Progenitor cell of endocrine pancreas (in vitro differentiated cells): ENCODE measurements at places on chromosomes 12 and 14.
A peak's percentile ranks its signal among the peaks of the same experiment; 100 is the strongest.

DNA sequence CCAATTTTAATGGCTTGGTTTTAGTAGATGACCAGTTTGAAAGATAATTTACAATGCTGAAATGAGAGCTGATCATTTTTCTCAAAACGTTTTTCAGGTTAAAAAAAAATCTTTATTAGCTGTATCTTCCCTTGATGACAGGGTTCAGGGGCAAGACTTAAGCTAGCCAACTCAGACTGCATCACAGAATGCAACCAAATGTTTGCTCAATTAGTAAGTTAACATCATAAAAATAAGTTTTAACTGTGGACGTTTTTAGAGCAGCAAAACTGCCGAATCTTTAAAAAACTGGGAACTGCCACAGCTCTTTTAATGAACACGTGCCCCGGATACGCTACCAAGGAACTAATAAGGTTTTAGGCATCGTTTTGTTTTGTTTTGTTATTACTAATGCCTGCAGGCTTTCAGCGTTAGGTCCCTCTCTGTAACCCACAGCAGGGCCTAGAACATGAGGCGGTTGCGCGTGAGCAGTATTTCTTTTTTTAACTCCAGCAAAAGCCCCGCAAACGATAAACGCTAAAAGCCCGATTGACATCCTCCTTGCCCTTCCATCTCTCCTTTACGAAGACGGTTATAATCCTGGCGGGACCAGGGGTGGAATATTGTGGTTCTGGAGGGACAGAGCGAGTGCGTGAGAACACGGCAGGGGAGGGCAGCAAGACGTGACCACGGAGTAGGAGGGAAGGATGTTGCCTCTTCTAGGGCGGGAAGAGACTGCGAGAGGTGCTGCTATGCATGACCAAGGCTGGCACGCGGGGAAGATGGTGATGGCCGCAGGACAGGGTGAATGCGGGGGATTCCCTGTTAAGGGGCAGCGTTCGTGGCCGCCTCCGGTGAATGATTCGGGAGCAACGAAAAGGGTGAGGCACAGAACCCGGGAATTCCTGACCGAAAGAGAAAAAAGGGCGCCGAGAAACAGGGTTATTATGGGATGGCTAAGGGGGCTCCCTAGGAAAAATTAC lies 652 bp downstream of the SUPT16H start:
- DNase-seq: peak; percentile 15

GRCh38 chr14:46887144-46887543 lies 235.6 kb upstream of the RPL10L start:
- no peak for DNase-seq

- no peak for DNase-seq
These were observed 13.5 kb downstream of the PTGER2 start for GRCh38 chr14:52327374-52328226.

DNA sequence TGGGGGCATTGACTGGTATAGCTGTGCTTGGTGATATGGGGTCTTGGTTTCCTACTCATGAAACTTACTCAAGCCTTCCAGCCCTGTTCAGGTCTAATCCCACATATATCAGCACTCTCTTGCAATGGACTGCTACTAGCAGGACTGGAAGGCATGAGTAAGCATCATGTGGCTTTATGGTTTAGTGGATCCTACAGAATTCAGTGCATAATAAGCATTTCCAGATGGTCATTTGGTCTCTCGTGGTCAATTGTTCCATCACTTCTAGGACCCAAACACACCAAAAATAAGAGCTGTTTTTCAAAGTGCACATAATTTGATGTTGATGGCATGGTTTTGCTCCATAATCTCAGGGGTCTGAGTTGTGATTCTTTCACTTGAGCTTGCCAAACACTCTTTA lies 114.4 kb downstream of the LMNTD1 start:
- no peak for DNase-seq

DNA sequence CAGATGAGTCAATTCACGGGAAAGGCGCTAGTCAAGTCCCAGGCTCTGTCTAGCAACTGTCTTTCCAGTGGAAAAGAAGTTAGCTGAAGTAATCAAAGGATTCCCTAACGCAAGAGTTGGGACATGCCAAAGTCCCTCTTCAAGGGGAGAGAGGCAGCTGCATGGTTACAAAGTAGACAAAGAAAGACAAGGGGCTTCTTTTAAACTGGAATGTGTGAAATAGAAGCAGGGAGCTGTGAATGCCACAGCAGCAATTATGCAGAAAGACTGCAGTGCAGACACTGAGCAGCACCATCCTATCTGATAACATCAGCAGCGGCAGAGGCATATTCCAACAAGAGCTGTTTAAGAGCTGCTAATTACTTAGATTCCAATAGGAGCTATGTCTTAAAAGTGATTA lies 12.5 kb upstream of the CIPC start:
- DNase-seq: no peak

GRCh38 chr12:55705782-55706402 lies 1.8 kb downstream of the ITGA7 start:
- DNase-seq: no peak

DNA sequence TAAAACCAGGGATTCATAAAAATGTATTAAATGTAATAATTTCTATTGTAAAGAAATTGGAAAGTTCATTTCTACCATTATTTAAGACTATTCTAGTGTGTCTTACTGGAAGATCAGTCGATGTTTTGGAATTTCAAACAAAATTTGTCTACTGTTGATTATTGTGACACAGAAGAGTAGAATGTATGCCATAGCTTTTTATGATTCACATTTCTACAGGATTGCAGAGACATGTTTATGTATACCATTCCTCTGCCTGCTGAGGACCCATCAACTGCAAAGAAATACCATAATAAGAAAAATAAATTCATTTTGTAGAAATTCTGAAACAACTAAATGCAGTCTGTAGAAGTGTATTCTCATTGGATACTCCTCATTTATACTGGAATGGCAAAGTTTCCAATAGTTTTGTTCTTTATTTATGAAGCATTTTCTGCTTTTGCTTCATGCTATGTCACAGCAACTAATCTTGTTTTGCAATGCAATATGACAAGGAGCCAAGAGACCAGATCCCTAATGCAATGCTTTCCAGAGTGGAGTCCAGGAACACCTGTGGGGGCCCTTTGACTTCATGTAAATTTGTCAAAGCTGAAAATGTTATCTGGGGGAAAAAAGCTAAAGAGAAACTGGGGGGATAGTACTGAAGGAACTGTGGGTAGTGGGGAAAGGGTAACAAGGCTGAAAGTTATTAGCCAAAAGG lies 172.9 kb upstream of the LRIG3 start:
- DNase-seq: no peak

DNA sequence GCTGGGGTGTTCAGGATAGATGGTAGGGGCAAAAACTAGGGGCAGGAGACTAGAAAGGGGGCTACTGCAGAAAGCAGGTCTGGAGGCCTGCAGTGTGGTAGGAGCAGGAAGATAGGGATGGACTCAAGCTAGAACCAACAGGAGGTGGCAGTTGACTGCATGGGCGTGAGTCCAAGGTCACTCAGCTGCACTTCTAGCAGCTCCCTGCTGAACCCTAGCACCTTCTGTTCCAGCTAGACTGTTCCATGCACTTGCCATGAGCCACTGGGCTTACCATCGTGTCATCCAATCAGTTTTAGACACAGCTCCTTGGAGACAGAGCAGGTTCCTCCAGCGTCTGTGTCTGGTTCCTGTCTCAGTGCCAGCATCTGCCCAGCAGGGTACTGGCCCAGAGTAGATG lies 11.3 kb upstream of the KRT8 start:
- DNase-seq: no peak

GRCh38 chr12:89768586-89769482 lies 60.2 kb upstream of the ATP2B1 start:
- no peak for DNase-seq

- no peak for DNase-seq
These were observed 10.0 kb downstream of the SLC38A4 start for GRCh38 chr12:46815809-46816208.

GRCh38 chr14:23115039-23115731 lies 3.9 kb downstream of the CEBPE start:
- no peak for DNase-seq

DNA sequence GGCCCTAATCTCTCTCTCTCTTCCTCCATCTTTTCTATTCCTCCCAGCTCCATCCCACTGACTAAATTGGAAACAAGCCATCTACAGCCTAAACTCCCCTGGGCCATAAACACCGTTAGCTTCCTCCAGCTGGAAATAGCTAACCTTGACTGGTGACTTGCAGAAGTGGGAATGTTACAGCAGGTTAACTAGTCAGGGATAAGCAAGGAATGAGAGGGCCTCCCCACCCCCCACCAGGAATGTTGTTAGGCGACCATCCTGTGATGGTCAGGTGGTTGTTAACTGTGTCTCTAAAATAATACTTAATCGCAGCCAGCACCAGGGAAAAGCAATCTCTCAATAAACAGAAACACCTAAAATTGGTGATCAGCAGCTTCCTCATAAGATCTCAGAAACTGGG lies 40.8 kb downstream of the MIS18BP1 start:
- no peak for DNase-seq

GRCh38 chr12:99067171-99067785 lies 422.2 kb downstream of the APAF1 start:
- no peak for DNase-seq

DNA sequence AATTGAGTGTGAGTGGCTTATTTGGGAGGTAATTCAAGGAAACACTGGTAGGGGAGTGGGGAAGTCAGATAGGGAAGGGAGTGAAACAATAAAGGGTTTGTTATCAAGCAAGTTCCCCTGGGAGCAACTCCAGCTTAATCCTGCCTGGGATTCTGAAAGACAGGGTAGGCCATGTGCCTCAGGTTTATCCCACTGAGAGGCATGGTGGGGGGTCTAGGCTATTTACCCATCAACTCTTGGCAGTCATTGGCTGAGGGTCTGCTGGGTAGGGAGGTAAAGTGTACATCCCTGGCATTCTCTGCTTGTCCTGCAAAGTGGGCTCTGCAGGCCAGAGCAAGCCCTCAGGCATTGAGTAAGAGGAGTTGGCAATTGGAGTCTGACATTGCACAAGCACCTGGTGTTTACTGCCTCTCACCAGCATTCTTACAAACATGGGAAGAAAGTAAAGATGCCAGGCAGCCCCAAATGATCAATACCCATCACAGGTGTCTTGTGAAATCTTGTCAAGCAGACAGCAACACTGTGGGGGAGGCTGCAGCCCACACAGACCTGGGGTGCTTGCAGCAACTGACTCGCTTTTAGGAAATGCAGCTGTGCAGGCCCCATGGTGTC lies 169.3 kb downstream of the KTN1 start:
- no peak for DNase-seq

- no peak for DNase-seq
These were observed 1.6 kb downstream of the RHOJ start for GRCh38 chr14:63205866-63206265.

- DNase-seq: no peak
These were observed 7.9 kb upstream of the NYNRIN start for GRCh38 chr14:24390701-24391468.

DNA sequence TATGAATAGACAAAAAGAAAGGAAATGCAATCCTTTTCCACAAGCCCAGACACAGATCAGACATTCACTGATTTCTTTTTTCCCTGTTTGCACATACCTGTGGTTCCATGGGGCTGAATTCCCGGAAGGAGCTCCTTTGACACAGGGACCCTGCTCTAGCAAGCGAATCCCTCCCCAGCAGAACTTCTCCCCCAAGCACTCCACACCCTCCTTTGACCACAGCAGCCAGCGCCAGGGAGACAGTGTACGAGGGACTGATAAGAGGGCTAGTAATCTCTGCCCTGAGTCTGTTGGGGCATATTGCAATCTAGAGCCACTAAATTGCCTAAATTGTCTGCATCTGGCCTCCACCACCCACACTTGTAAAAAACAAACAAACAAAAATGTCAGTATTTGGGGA lies 83.4 kb upstream of the NTF3 start:
- DNase-seq: no peak

DNA sequence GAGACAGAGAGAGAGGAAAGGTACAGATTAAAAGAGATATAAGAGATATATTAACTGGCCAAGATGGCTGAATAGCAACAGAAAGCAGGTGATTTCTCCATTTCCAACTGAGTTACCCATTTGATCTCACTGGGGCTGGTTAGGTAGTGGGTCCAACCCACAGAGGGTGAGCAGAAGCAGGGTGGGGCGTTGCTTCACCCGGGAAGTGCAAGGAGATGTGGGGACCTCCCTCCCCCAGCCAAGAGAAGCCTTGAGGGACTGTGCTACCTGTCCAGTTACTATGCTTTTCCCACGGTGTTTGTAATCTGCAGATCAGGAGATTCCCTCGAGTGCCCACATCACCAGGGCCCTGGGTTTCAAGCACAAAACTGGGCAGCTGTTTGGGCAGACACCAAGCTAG lies 131.2 kb downstream of the AKAP6 start:
- no peak for DNase-seq

DNA sequence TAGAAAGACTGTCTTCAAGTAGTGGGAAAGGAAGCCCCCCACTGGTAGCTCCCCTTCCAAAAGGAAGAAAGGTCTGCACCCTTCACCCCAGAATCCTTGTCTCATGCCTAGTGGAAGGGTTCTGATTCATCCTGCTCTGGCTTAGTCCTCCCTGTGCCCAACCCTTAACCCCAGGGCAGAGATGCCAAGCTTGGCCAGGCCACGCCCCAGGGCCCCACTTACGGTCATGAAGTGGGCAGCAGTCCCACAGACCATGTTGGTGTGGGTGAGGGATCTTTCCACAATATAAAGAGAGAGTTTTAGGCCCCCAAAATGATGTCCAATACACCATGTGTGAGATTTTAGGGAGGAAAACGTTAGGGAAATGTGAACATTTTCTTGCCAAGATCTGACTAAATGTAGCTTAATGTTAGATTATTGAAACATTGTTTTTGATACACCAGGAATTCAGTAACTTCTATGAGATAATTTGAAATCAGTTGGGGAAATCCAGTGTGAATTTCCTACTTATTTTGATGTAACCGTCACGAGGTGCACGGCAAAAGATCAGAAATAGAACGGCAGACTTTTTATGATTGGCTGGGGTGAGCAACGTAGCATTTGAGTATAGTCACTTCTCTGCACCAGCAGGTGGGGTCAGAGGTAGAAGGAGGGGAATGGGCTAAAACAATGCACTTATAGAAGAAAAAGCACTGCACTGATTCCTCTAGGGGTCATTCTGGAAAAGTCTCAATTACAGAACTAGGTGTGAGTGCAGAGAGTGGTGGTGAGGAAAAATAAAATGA lies 8.2 kb upstream of the SSPN start:
- no peak for DNase-seq

DNA sequence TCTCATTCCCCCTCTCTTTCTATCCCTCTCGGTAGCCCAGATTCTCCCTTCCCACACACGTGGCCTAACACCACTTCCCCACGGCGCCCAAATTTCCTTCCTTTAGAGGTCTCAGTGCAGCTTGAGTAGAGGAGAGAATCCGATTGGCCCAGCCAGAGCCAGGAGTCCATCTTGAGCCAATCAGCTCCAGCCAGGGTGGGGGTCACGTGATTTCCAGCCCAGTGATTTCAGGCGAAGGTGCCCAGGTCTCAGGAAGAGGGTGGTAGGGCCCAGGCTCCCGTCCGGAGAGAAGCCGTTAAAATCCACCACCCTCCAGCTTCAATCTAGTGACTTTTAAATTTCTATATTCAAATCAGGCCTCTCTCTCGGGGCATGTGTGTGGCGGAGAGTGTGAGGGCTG lies 45.2 kb upstream of the MYL2 start:
- DNase-seq: no peak

- no peak for DNase-seq
These were observed 2.9 kb upstream of the NYNRIN start for GRCh38 chr14:24395609-24396582.

GRCh38 chr12:123960856-123961255 lies 11.8 kb downstream of the CCDC92 start:
- DNase-seq: no peak

- DNase-seq: no peak
These were observed 294.1 kb downstream of the SEC23A start for GRCh38 chr14:38808734-38809455.

GRCh38 chr12:111488271-111488670 lies 82.5 kb downstream of the SH2B3 start:
- DNase-seq: no peak

- DNase-seq: no peak
These were observed 33.6 kb upstream of the MMP17 start for GRCh38 chr12:131794573-131794972.
